ENCODE measurements at places on chromosomes 4 and X.
A peak's percentile ranks its signal among the peaks of the same experiment; 100 is the strongest.

- DNase-seq: no peak
These were observed 161.6 kb downstream of the PCDH18 start for GRCh38 chr4:137370679-137371078.

GRCh38 chr4:183966371-183966770 is 61.3 kb downstream of the STOX2 start:
- DNase-seq: no peak

DNA sequence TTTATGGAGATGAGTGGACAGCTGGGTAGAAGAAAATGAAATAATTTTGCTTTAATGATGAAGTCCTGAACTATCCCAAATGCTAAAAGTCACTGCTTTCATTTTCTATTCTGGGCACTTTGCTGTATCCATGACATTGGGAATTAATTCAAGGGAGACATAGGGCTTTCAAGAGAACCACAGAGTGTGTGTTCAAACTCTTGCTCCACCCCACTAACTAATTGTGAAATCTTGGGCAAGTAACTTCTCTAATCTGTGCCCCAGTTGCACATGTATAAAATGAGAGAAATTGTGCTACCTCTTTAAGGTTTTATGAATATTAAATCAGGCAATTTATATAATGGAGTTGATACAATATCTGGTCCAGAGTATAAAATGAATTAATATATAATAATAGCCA is 1422.0 kb downstream of the ADGRL3 start:
- no peak for DNase-seq

GRCh38 chrX:69107231-69107739 is 58.0 kb downstream of the PJA1 start:
- no peak for DNase-seq

DNA sequence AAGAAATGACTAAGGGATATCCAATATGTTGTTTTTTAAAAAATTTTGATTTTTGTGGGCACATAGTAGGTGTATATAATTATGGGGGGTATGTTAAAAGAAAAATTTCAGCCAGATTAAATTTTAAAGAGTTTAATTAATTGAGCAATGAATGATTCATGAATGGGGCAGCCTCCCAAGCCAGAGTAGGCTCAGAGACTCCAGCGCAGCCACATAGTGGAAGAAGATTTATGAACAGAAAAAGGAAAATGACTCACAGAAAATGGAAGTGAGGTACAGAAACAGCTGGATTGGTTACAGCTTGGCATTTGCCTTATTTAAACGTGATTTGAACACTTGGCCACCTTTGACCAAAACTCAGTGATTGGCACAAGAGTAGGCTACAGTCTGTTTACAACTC is 91.7 kb downstream of the SPATA18 start:
- no peak for DNase-seq

- peak; percentile 44 for DNase-seq
These were observed 4.7 kb upstream of the AMMECR1 start for GRCh38 chrX:110322603-110323002.

- no peak for DNase-seq
These were observed 33.4 kb downstream of the SULT1B1 start for GRCh38 chr4:69726971-69727370.

DNA sequence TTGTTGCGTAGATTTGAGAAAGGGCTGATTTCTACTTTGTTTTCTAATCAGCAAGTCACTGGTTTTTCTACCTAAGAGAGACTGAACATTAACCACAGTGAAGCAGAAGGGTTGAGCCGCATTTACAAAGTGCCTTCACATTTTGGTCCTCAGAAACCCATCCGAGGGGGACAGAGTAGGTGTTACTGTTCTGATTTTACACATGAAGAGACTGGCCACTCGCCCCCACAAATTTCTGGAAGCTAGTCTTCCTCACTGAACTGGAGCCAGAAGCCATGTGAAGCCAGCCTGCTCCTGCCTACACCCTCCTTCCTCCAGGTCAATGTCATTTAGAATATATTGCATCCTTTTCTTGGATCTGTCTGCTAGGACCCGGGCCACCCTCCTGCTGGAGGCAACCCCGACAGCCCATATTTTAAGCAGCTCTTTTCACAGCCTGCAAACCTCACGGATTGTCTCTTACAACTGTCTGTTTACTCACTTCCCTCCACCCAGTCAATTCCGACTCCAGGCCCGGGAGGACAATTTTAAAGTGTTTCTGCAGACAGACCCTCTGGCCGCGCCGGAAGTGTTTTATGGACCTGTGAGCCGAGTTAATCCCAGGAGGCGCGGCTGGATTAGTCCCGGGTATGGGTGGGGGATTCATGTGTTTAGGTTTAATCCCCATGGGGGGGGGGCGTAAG is 73.2 kb upstream of the BCOR start:
- DNase-seq: no peak

DNA sequence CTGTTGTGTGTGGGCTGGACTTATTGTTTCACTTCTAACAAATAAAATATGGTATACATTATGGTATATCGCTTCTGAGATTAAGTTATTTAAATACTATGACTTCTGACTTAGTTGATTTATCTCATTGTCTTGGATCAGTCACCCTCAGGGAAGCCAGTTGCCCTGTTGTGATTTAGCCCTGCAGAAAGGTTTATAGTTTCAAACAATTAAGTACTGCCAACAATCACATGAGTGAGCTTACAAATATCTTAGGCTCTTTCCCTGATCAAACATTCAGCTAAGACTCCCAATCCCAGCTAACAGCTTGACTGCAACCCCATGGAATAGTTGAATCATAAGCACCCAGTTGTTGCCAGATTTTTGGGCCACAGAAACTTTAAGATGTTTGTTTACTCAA is 85.4 kb downstream of the MAGEC1 start:
- no peak for DNase-seq

GRCh38 chr4:98352396-98352795 is 91.2 kb downstream of the RAP1GDS1 start:
- no peak for DNase-seq

GRCh38 chrX:68751372-68751771 is 77.4 kb upstream of the EFNB1 start:
- no peak for DNase-seq

DNA sequence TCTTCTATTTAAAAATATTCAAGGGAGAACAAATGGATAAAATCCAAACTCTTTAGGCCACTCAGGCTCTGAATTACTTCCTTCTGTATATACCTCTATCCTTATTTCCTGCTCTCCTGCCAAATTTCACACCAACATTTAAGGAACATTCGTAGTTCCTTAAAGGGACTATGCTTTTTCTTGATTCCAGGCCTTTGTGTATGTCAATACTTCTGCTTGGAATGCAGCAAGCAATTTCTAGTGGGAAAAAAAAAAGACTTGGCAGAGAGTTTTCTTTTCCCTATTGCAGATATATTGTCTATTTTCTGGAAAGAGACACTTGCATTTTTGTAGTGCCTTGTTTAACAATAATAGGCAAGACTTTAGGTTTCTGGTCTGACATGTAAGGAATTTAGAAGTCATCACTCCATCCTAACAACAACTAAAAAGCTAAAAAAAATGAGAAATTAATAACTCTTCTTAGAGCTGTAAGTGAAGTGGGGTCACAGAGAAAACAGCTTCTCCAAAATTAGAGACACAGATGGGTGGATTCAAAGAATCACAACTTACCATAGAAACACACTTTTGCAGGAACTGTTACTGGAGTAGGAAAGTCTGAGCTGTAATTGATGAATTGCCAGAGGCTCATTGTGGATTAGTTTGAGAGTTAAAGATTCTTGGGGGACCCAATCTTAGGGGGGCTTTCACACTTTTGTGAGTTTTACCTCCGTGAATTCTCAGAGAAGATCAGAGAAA is 2.1 kb upstream of the ADH5 start:
- no peak for DNase-seq

- DNase-seq: no peak
These were observed 6.8 kb downstream of the NKX6-1 start for GRCh38 chr4:84492290-84492689.

GRCh38 chrX:153554519-153555167 is 37.2 kb downstream of the ATP2B3 start:
- DNase-seq: no peak

GRCh38 chr4:60724623-60725022 is 475.5 kb upstream of the ADGRL3 start:
- no peak for DNase-seq

- DNase-seq: no peak
These were observed 138.3 kb downstream of the PDE5A start for GRCh38 chr4:119490335-119490734.

- no peak for DNase-seq
These were observed 386.3 kb downstream of the DMD start for GRCh38 chrX:32825009-32825408.

- DNase-seq: no peak
These were observed 4.5 kb downstream of the MSN start for GRCh38 chrX:65671966-65672365.

- no peak for DNase-seq
These were observed 6.5 kb upstream of the DLG3 start for GRCh38 chrX:70437921-70438665.

DNA sequence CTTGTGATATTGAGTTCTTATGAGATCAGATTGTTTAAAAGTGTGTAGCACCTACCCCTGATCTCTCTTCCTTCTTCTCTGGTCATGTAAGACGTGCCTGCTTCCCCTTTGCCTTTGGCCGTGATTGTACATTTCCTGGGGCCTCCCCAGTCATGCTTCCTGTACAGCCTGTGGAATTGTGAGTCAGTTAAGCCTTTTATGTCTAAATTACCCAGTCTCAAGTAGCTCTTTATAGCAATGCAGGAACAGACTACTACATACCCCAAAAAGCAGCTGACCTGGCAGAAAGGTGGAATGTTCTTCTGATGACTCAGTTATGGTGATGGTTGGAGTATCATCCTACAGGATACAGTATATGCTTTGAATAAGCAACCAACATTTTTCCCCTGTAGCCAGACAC is 11.4 kb upstream of the MCUB start:
- no peak for DNase-seq

GRCh38 chr4:184648054-184648312 is 1.3 kb downstream of the CASP3 start:
- no peak for DNase-seq

- DNase-seq: no peak
These were observed 9.6 kb downstream of the UBE2D3 start for GRCh38 chr4:102817613-102818268.

- DNase-seq: no peak
These were observed 500.8 kb upstream of the PABPC4L start for GRCh38 chr4:134702374-134702773.

DNA sequence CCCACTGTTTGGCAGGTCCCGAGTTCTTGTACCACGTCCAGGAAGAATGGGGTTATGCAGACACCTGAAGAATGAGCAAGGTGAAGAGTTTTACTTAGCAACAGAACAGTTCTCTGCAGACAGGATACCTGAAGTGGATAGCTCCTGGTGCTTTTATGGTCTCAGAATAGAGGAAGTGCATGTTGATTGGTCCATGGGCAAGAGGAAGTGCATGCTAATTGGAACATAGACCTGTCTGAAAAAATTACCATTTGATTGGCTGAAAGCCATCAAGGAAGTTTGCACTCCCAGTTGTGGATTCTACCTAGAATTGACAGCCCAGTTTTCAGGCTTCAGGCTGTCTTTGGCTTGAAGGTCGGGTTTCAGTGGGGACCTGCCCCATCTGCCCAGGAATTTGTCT is 887.5 kb downstream of the FAT4 start:
- DNase-seq: no peak

DNA sequence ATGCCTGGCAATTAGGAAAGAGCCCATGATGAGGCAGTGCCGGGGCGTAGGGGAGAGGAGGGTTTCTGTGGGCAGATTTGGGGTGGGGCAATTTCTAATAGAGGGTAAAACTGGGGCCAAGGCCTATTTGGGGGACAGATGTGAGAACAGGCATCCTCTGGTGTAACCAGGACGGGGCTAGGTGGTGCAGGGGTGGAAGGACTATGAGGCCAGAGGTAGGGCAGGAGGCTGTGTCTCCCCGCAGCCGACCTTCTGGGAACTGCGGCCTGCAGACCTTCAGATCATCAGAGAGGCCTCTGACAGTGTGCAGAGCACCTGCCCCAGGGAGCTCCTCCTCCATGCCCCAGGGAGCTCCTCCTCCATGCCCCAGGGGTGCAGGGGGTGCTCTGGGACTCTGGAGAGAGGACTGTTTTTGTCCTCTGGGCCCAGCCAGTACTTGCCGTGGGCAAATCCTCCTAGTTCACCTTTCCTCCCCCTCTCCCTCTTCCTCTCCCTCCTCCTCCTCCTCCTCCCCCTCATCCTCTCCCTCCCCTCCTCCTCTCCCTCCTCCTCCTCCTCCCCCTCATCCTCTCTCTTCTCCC is 101.9 kb downstream of the SORCS2 start:
- no peak for DNase-seq

- no peak for DNase-seq
These were observed 105.5 kb upstream of the PSAPL1 start for GRCh38 chr4:7540206-7540605.

- DNase-seq: no peak
These were observed 187.5 kb downstream of the ANK2 start for GRCh38 chr4:113236916-113237315.

GRCh38 chrX:76253432-76253831 is 80.6 kb downstream of the PBDC1 start:
- no peak for DNase-seq

DNA sequence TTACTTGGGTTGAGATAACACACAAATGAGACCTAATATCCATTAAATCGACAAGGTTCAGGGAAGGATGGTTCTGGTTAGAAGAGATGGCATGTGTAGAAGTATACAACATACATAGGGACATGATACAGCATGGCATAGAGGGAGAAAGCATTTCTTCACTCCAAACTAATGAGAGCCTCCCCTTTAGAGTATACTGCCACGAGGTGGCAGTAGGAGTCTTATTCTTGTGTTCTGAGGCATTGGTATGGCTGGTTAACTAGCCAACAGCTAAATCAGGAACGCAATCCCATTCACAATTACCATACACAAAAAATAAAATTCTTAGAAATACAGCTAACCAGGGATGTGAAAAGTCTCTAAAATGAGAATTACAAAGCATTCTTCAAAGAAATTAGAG is 29.1 kb upstream of the TRO start:
- DNase-seq: no peak

DNA sequence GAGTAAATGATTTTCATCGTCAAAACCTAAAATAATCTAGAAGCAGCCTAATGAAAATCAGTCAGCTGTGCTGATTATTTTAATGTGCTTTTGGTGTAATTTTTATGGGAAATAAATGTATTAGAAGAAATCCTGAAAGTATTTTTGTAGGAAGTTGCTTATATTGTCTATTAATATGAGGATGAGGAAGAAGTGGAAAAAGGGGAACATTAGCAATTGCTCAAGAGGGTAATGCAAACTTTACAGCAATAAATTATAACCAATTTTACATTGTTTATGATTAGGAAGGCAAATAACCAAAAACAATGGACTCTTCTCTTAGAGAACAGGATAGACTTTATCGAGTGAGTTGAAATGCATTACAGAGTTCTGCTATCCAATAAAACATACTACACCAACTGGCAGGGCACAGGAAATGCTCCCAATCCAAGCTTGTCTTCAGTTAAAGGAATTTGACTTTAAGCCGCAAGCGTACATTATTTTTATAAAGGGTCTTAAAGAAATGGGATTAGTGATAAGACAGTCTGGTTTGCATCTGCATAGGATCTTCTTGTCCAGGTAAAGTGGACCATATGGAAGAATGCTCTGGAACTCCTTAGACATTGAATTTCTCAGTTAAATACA is 374.8 kb downstream of the PDGFC start:
- DNase-seq: no peak

- DNase-seq: no peak
These were observed 98.8 kb upstream of the EGFL6 start for GRCh38 chrX:13470685-13470977.

- no peak for DNase-seq
These were observed 46.2 kb downstream of the NEK1 start for GRCh38 chr4:169566021-169566818.

Measured in NCI-H1436 treated with DMSO at 0.1 percent for 48 hours (cell line).